ENCODE measurements at places on chromosomes 13 and 19.

DNA sequence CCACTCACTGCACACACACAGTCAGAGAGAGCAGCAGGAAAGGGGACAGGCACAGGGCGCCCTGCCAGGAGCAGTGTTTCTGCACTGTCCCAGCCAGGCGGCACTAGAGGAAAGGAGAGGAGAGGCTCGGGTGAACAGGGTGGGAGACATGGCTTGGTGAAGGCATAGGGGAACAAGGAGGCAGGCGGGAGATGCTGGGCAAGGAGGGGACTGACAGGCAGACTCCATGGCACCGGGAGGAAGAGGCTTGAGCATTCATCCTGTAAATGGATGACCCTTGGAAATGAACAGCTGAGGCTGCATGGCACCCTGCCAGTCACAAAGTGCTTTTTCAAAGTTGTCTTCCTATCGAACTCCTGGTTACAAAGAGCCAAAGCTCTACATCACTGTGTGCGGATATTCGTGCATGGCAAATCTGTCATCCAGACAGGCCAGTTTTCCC, 22.4 kb downstream of the MED26 start:
- no peak for DNase-seq

- no peak for DNase-seq
Measured at GRCh38 chr13:67094952-67095351, 135.2 kb downstream of the PCDH9 start.

DNA sequence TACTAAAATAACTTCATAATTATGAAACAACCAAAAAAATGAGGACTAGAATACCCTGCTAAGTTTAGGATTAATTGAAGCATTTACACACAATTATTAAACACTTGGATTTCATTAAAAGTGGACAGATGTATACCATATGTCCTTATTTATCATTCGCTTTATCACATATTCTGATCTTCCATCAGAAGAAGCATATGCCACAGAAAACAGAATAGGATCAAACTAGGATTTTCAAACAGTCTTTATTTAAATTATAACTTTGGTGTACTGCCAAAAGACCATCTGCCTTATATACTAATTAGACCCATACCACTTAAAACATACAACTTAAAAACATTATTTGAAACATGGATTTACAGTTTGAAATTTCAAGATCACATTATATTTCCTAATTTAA, 727.1 kb upstream of the KLHL1 start:
- no peak for DNase-seq

GRCh38 chr13:112124141-112124540, 57.2 kb downstream of the SOX1 start:
- DNase-seq = no peak

DNA sequence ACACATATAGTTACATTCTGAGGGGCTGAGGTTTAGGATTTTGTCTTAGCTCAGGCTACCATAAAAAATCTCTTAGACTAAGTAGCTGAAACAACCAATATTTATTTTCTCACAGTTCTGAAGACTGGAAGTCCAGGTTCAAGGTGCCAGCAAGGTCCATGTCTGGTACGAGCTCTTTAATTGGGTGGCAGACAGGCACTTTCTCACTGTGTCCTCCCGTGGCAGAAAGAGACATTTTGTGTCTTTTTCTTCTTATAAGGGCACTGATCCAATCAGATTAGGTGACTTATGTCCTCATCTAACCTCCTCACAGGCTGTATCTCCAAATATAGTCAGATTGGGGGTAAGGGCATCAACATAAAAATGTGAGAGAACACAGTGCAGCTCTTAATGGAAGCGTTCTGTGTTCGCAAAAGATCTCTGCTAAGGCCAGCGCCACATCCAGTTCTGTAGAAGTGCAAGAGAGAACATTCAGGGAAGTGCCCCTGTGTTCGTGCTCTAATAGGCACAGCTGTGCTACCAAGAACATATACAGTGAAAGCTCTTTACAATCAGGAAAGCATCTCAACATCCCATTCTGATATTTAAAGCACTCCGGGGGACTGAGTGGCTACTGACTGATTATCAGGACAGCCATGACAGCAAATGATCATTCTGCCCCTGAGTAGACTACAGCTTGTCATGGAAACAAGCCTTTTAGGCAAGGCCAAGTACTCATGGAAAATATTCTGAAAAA, 819.2 kb downstream of the LIG4 start:
- no peak for DNase-seq

Measured in stimulated activated CD4-positive, alpha-beta T cell treated with anti-CD3 and anti-CD28 coated beads, Interleukin-12 subunit alpha, Interleukin-12 subunit beta, amount 100 ng/mL, for 48 hours (primary cell).